ENCODE measurements at places on chromosomes 5 and 9.

DNA sequence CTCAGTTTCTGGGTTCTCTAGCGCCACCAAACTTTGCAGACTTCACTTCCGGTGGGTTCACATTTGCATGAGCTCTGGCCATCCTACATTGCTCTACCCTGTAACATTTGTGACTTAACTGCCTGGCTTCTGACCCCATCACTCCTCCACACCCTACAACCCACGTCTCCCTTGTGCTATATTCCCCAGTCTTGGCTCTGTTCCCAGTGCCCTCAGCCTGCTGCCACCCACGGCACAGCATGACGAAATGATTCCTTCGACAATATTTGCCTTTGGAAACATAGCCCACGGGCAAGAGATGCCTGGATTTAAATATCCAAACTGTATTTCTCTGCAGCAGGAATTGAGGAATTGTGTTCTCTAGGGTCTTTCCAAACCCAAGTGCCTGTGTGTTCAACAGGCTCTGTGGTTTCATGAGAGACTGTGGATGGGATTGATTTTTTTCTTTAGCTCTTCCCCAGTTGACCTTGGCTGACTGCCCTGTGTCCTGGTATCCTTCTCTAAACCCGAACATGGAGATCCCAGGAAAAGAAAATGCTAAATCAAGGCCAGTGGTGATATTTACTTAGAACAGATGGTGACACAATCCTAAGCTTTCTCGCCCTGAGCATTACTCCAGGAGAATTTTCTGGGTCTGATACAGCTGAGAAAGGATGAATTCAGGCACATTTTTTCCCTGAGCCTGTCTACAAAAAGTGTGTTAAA, 44.4 kb upstream of the GRIA1 start:
- no peak for DNase-seq

- DNase-seq, result no peak
Observed at GRCh38 chr5:116396476-116397099, 178.0 kb downstream of the SEMA6A start.

GRCh38 chr5:131706281-131706680, 71.3 kb upstream of the RAPGEF6 start:
- DNase-seq, result no peak

DNA sequence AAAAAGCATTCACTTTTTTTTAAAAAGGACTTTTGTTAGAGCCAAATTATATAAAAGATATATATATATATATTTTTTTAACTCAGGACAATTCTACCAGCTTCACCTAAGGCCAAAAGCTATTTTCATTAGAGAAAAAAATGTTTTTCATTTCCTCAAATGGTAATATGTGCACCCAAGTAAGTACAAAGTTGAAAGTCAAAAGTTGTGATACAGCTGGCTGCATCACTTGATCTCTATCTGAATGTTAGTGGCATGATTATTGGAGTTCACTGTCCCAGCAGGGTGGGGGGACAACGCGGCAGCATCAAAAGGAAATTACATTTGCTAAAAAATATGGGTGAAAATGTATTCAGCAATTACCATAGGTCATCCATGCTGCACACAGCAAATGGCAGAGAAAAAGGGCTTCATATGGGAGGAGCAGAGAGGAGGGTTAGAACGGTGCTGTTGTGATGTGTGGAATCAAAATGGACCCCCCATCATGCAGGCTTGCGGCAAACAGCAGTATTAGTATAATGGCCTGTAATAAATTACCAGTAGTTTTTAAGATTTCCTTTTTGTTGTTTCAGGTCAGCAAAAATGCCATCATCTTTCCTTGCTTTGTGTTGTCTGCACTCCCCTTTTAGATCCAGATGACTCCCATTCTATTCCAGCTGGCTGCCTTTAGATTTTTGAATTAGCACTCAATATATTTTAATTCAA, 253.7 kb downstream of the MAT2B start:
- DNase-seq, result no peak

DNA sequence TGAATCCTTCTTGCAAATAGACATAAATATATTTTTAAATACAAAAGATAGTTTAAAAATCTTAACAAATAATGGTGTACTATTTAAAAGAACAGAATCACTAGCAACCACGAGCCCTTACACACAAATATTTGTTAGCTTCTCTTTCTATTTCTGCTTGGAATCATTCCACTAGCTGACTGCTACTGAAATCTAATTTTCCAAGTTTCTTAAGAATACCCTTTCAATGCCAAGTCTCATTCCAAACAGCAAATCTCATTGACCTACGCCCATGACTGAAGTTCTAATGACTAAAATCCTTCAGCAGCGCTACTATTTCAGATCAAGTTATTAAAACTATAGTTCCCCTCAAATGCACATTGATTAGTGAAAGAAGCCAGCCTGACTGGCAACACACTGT, 13.2 kb upstream of the PPP1R2B start:
- DNase-seq, result no peak

DNA sequence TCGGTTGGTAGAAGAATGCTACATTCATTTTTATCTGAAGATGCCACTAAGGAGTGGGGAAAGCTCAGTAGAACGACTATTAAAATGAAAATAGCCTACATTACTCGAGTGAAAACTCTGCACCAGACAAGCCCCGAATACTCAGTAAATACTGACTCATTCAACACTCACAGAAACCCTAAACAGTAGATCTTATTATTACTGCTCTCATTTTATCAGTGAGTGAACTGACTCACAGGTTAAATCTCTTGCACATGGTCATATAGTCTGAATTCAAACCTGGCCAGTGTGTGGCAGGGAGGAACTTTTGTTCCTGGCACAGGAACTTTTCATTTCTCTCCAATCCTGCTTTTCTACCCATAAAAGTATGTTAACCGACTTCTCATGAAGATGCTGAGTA, 9.6 kb upstream of the PAPPA start:
- DNase-seq, result no peak

DNA sequence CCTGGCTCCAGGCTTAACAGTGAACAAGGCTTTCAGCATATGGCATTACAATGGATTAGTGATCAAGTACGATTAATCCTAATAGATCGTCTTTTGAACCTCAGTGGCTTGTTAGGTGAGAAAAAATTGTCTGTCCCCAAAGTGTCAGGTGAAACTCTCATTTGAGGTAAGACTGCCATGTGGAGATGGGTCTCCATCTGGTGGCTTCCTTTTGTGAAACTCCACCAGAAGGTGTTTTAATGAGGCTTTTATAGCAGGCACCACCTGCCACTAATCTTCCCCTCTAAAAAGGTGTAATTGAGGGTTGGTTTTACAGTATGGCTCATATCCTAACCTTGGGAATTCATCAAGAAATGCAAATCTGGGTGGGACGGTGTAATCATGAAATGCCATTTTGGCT, 471.1 kb upstream of the MPDZ start:
- DNase-seq, result no peak

DNA sequence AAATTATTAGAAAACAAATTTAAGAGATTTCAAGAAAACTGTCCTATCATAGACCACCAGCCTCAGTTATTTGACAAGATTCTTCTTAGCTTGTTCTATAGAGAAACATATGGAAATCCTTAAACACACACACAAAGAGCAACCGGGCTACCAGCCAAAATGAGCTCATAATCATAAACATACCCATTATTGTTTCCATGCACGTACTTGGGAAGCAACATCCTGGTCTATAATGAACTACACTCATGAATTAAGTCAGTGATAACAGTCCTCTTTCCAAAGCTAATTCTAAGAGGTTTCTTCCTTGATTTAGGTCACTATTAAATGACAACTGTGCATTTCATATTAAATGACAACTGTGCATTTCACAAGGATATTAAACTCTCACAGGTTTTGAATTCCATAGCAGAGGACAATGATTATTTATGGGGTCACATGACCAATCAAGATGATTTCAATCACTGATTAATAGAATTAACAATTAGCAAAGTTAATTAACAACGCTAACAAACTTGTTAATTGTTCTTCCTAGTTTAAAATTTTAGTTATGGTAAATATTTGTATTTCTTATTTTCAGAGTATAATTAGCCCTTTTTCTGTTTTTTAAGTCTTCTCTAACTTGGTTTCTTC, 77.0 kb downstream of the OXCT1 start:
- DNase-seq, result no peak

DNA sequence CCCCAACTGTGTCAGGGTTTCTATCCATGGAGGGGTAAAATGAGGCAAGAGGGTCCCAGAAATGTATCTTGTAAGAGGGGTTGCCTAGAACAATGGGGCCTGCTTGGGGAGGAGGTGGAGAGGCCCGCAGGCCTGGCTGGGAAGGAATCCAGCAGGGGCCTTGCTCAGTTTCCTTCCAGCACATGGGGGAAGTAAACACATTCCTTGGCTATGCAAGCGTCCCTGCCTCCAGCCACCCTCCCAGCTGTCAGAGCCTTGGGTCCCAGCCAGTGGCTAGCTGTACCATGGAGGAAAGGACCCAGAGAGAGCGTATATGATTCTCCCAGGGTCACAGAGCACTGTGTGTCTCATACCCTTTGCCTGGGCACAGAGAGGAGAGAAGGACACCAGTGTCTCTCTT, 71.1 kb upstream of the IL17B start:
- DNase-seq, result no peak

DNA sequence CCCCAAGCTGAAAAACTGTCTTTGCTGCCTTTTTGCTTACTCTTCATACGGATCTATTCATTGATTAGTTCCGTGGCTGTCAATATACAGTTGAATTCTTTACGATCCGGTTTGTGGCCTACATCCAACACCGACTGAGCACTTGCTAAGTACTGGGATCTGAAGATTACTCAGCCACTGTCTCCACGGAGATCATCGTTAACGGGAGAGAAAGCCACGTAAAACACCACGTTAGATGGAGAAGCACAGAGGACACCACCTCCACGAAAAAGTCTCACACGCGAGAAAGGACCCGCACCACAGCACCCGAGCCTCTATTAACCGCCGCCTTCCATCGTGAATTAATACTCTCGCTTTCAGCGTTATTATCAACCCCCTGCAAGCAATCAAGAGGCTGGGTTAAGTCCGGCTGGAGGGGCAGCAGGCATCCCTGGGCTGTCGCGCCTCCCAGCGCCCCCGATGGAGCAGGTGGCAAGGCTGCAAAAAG, 650 bp downstream of the ELP1 start:
- no peak for DNase-seq

GRCh38 chr9:108297073-108297472, 558.7 kb downstream of the ACTL7B start:
- DNase-seq, result no peak
